KBM-7 (cell line): ENCODE measurements at places on chromosomes 2 and 18.

DNA sequence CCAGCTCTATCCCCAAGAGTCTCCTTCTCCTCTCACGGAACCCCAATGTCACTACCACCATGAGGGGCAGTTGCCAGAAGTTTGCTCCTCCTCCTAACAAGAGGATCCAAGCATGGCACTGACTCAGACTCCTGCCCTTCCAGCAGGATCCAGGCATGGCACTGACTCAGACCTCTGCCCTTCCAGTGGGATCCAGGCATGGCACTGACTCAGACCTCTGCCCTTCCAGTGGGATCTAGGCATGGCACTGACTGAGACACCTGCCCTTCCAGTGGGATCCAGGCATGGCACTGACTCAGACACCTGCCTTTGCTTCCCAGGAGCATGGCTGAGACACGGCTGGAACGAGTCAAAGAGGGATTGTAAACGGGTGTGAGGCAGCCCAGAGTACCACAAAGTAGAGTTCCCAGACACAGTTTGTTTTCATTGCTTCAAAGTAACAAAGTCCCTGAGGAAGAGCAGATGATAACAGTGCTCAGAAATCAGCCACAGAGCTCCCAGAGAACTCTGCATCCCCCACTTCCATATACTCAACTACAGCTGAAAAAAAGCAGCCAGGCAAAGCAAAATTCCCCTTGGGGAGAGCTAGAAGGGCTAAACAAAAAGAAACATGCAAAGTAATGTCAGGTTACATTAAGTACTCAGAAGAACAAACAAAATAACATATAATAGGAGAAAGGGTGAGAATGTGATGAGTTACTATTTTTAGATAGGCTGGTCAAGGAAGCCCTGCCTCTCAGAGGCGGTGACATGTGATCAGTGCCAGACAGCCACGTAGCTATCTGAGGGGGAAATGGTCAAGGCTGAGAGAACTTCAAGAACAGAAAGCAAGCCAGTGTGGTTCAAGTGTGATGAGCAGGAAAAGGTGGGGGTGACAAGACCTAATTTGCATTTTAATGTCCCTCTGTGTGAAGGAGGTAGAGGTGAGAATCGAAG, 3.0 kb downstream of the BUB1 start:
- DNase-seq, result peak; percentile 73

- DNase-seq, result no peak
Measured at GRCh38 chr2:241126771-241127202, 22.5 kb downstream of the PASK start.

DNA sequence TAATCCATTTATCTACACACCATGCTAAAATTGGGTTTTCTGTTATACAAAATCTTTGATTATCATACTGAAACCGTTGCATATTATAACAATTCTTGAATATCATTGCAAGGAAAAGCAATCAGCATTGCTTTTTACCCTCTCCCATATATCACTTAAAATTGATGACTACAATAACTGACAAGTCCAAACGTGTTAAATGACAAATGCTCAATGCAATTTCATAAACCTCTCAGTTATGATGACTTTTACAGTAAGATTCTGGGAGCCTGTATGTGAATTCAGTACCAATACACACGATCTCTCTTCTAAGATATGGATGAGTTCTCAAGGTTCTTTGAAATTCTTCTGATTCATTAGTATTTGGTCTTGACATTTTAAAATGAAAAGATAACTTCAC, 368.5 kb upstream of the TRIB2 start:
- DNase-seq, result no peak

GRCh38 chr2:169080250-169081069, 11.1 kb downstream of the DHRS9 start:
- DNase-seq, result peak; percentile 35

GRCh38 chr2:18551623-18552022, 8.8 kb downstream of the RDH14 start:
- no peak for DNase-seq

GRCh38 chr2:36403675-36404230, 48.2 kb downstream of the CRIM1 start:
- peak; percentile 79 for DNase-seq

DNA sequence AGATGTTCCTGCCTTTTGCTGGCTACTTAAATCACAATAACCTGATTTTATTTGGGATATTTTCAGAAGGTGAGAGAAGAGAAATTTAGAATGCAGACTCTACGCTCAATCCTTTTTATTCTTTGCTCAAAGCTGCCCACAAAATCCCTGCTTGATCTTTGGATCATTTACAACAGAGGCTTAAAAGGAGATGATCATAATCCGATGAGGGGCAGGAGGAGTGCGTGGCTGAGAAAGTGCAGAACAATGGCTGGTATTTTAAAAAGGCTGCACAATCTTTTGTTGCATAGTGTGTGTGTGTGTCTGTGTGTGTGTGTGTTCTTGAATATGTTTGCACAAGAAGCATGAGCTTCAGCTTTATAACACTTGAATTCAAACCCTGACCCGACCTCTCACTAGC, 256.3 kb upstream of the MYT1L start:
- DNase-seq, result no peak

- DNase-seq, result no peak
Measured at GRCh38 chr2:130872741-130873125, 36.0 kb downstream of the ARHGEF4 start.

GRCh38 chr2:136809998-136810397, 44.7 kb downstream of the THSD7B start:
- no peak for DNase-seq

DNA sequence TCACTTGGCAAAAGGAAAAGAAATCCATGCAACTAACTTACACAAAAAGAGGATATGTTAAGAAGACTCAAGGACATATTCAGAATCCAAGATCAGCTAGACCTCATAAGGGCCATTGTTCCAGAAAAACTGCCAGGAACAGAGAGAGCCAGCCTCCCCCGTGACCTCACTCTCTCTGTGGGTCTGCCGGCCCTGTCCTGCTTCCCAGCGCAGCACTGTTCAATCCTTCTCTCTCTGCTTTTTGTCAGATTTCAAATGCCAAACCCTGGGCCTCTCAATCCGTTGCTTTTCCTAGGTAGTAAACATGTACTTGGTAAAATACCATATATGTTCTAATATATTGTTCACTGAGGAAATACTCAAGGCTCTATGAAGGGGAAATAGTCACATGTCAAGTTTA, 40.0 kb upstream of the ACKR3 start:
- DNase-seq, result no peak

GRCh38 chr2:226601881-226602662, 197.5 kb downstream of the IRS1 start:
- no peak for DNase-seq

- no peak for DNase-seq
Measured at GRCh38 chr2:228793116-228793515, 478.0 kb downstream of the PID1 start.

GRCh38 chr2:180254872-180255271, 247.8 kb upstream of the CWC22 start:
- DNase-seq, result no peak

GRCh38 chr2:14773696-14774095, 141.2 kb downstream of the LRATD1 start:
- DNase-seq, result no peak

DNA sequence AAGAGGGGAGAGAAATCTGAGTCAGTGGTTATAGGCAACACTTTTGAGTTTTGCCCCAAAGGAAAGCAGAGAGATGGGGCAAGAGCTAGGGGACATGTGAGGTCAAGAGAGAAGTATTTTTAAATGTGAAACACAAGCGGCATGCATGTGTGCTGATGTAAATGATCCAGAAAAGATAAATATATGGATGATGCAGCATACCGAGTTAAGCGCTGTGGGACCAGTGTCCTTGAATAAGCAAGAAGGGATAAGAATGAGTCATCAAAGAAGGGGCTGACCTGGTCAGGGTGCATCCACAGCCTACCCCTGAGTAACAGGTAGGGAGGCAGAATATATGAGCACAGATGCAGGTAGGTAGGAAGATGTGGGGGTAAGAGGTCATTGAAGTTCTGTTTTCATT, 180.9 kb downstream of the TRABD2A start:
- DNase-seq, result no peak

DNA sequence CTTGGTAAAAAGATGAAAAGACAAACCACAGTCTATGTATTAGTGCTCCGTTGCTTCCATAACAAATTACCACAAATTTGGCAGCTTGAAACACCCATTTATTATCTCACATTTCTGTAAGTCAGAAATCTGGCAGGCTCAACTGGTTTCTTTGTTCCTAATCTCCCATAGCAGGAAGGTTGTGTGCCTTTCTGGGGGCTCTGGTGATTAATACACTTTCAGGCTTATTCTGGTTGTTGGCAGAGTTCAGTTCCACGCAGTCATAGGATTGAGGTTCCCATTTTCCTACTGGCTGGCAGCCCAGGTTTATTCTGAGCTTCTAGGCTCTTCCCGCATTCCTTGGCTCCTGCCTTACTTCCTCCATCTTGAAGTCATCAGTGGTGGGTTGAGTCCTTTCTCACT, 189.3 kb downstream of the ANAPC1 start:
- no peak for DNase-seq

DNA sequence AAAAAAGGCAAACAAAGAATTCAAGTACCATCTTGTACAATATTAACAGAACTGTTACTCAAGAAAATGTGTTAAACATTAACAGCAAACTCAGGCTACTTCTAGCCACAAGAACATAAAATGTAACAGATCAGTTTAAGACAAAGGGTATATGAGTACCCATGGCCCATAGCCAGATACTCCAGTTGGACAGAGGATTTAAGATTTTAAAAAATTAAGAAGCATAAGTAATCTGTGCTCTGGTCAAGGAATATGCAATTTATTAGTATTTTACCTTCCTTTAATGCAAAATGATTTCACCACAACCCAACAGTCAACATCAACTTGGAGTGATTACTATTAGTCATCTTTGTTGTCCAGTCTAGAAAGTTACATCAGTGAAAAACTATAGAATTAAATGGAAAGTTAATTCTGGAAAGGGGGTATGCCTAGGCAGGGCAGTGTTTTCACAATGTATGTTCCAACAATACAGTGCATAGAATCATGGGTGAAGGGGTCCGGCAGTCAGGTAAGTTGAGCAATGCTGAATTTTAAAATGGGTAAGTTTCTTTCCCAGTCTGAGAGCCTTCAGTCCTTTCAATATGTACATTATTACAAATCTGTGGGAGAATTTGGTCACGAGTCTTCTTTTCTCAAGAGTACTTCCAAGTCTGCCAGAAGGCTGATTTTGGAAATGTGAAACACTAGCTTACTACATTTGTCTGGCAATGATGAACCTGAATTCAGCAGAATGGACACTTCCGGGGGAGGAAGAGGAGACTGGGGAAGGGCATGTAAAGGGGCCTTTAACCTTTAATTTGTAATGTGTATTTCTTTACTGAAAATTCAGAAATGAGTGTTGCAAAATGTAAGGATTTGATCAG, 34.5 kb downstream of the SFT2D3 start:
- DNase-seq, result no peak

GRCh38 chr2:207503234-207503633, 26.5 kb upstream of the CREB1 start:
- DNase-seq, result no peak
